ENCODE measurements at places on chromosomes 13 and 19. TPM values are rescaled to one million over a fixed set of nuclear protein-coding genes. Genes with fewer than 3 reads are reported as not detected.

PTGIR gene
- total RNA-seq: 1.8 TPM

FOXO1 gene
- 33.7 TPM for total RNA-seq

SYT3 gene
- 0.53 TPM for total RNA-seq

GRCh38 chr19:48804496-48804895, 6.3 kb downstream of the BCAT2 start:
- DNase-seq: no peak

GRCh38 chr19:38148337-38148736, 75.7 kb downstream of the DPF1 start:
- no peak for DNase-seq

DNA sequence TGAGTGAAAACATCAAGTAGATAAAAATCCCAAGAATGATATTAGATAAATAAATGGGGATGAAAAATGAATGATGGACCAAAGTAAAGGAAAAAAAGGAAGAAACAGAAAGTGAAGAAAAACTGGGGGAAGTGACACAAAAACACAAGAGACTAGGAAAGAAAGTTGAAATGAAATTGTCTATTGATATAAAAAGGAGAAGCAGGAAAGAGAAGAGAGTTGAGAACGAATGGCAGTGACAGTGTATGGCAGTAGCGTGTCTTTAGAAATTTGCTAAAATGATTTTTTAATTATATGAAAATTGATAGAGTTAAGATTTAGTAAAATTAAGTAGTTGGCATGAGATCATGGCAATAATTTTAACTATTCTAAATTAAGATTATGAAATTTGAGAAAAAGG, 36.3 kb upstream of the SGCG start:
- DNase-seq: no peak

DNA sequence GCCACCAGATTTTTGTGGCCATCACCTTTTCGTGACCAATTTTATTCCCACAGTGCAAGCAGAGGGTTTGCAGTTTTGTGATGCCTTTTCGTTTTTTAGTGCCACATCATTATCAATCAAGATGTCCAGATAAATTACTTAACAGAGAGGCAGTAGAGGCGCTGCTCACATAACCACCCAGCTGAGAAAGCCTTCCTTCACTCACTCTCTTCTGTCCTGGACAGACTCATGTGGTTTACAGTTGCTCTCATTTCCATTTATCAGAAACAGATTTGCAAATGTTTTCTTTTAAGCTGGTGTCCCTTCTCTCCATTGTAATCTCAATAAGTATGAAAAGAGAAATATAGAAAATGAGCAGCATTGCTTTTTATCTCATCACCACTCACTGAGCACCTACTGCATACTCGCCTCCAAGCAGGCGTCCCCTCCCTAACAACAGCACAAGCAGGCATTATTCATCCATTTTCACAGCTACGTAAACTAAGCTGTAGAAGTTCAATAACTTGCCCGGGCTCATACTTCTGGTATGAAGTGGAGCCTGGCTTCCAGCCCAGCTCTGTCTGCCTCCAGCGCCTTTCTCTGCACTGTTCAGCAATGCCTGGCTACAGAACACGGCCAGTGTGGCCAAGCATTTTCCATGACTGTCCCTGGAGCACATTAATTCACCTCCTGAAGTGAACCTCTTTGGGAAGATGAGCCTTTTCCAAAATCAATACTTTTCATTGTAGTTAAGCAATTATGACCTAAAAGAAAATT, 34.6 kb upstream of the KATNAL1 start:
- DNase-seq: no peak

DNA sequence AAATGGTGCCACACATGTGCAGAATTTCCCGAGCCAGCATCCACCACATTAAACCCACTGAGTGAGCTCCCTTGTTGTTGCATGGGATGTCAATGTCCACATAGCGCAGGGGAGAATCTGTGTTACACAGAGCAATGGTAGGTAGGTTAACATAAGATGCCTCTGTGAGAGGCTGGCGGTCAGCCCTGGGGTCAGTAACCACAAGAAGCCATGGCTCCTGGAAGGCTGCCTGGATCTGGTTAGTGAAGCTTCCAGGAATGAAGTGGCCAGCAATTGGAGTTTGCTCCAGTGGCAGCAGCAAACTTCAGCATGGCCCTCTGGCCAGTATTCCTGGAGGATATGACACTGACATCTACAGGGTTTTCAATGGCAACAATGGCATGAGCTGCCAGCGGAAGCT, 37.0 kb upstream of the PCDH9 start:
- DNase-seq: no peak

GRCh38 chr19:28314756-28315155, 898.2 kb downstream of the UQCRFS1 start:
- no peak for DNase-seq

- no peak for DNase-seq
These were observed 21.7 kb upstream of the FBXL3 start for GRCh38 chr13:77048681-77049080.

GRCh38 chr13:46297361-46297811, 85.7 kb downstream of the LRRC63 start:
- DNase-seq: no peak

DNA sequence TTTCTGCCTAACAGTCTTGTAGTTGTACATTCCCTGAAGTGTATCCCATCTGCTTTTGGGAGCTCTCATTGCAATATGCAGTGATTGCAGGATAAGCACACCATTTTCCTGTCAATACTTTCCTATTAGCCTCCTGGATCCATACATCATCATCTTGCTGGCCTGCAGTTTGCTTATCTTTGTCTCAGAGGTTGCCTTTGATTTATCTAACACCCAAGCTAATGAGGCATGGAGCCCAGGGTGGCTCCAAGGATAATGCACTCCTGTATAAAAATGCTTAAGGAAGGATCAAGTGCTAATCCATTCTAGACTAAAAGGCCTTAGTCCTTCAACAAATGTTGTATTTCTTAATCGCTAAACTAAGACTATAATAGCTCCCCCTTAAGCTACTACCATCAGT, 161.6 kb upstream of the OBI1 start:
- no peak for DNase-seq

- no peak for DNase-seq
These were observed 24.2 kb downstream of the C19orf12 start for GRCh38 chr19:29690842-29691241.
